ENCODE measurements at places on chromosomes 6 and 20.

GRCh38 chr6:25628471-25629197 is 23.4 kb upstream of the SCGN start:
- no peak for DNase-seq

GRCh38 chr6:74579794-74580193 is 626.1 kb downstream of the COL12A1 start:
- no peak for DNase-seq

- DNase-seq, result no peak
Observed at GRCh38 chr20:52622081-52622480, 350.1 kb upstream of the TSHZ2 start.

DNA sequence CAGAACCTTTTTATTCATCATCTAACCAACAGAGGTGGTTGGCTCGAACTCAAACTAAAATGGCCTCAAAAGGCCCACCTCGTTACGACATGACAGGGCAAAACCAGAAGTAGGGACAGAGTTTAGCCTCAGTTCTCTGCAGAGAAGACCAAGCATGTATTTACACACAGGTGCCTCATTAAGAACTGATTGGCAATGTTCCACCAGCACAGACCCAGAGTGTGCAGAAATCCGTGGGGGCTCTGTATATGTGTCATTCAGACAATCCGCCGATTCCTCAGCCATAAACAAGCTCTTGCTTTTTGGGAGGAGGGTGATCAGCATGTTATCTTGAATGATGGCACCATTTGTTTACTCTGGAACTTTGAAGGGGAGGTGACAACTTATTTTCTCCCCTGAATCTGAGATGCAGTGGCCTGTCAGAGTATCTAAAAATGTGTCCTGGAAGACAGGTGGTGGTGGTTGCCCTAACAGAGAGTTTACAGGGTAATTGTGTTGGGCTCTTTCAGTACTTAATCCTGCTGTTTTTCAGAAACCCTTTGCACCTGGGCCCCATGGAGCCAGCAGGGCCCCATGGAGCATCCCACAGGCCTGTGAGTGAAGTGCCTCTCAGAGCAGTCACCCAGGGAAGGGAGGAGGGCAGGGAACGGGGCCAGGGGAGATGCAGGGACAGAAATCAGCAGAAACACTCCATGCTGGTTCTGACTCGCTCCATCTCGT is 29.1 kb upstream of the C20orf203 start:
- no peak for DNase-seq

DNA sequence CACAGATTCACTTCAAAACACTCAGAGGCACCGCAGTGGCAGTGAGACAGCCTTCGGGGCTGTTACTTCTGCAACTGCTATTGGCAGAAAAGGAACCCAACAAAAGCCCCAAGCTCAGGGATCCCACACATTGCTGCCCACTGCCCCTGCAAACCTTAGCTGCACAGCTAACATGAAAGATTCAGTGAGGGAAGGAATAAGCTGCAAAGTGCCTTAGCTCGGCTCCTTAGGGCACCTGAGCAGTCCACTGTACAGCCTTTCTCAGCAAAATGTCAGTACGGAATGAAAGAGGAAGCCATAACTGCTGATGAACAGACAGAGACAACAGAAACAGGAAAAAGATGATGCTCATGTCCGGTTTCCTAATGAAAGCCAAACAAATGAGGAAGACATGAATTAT is 179.7 kb upstream of the SHLD1 start:
- DNase-seq, result peak; percentile 16
